ENCODE measurements at places on chromosomes 6 and 20.

DNA sequence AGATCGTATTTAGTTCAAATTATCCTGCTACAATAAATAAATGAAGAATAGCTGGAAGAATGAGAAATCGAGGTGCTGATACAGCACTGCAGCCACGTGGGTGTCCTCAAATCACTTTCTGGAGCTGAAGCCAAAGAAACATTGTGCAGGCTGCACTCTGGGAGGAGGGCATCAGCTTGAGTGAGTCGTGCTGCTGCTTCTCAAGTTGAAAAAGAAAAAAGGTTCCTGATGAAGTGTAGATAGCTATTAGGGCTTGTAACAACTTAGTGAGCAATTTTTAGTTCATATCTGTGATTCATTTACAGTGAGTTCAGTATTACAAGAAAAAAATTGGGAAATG is 40.5 kb downstream of the DSE start:
- no peak for DNase-seq

GRCh38 chr6:139109558-139109957 is 25.3 kb upstream of the HECA start:
- no peak for DNase-seq

DNA sequence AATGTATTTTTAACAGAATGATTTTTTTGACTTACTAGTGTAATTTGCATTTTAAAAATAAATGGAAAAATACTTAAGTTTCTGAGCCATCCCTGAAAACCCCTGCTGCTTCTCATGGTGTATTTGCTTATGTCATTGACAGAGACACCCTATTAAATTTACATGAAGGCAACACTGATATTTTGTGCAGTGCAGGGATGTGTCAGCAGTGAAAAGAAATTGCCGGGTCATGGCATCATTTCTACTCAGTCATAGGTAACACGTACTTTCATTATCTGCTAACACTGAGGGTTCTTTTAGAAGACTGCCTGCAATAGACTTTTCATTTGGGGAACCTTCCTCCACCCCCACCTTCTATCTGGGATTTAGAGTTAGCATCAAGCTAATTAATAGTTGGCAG is 136.7 kb upstream of the RNF217 start:
- no peak for DNase-seq

DNA sequence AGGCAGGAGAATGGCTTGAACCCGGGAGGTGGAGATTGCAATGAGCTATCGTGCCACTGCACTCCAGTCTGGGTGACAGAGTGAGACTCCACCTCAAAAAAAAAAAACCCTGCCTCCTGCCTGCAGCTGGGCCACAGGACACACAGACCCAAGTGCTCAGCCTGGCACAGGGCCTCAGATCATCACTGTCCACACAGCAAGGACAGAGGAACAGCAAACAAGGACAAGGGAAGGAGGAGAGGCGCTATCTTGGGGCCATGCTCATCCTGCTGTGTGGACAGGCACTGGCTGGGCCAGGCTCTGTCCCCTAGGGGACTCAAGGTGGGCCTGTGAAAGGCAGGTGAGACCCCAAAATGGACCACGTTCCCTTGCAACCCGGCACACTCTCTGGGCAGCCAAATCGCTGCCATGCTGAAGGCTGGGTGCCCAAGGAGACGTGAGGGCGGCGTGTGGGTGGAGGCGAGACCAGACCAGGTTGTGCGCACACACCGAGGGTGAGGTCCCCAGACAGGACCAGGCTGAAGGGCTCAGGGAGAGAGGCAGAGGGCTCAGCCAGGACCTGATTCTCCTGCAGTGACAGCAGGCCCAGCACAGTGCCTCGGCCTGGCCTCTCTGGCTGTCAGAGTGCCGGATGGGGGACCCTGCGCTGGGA is 9.1 kb downstream of the UCKL1 start:
- DNase-seq: peak; percentile 55

GRCh38 chr20:13430346-13431002 is 208.3 kb downstream of the TASP1 start:
- DNase-seq: no peak

DNA sequence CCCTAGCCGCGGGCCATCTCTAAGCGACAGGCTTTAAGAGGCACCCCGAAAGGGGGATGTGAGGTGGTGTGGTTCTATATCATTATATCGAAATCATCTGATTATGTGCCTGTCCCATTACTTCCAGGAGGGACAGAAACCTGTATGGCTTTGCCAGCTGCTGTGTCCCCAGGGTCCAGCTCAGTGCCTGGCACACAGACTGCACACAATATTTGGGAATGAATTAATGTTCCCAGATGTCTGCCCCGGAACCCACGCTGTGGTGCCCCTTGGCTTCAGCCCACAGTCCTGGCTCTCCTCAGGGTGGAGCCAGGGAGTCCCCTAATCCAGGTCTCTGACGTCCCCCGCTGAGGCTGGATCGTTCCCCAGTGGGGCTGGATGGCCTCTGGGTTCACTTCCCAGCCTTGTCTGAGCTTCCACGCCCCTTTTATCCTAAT is 8.9 kb upstream of the AHCY start:
- no peak for DNase-seq

- DNase-seq: no peak
Observed at GRCh38 chr6:51554029-51554428, 533.4 kb downstream of the PKHD1 start.

- no peak for DNase-seq
Observed at GRCh38 chr6:132392270-132392646, 9.0 kb downstream of the MOXD1 start.

Data from left cardiac atrium (tissue), 4 donors.